ENCODE measurements at places on chromosomes 5 and 9.

DNA sequence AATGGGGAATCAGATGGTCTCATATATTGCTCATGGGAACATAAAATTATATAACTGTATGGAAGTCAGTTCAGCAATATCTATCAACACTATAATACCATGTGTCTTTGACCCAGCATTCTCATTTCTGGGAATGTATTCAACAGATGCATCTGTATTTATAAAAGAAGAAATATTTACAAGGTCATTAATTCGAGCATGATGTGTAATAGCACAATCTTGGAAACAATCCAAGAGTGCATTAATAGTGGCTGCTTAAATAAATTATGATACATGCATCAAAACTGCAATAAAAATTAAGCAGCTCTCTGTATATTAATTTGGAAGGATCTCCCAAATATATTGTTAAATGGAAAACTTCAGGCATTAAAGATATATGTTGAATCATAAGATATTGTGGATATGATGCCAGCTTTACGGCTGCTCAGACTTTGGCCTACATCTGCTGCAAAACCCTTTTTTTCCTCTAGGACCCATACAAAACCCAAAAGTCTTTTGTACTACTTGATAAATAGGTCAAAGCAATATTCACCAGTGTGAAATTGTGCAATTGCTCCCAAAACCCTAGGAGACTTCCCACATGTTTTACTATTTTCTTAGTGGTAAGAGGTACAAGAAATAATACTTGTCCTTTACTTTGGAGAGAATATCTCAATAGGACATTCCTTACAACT is 45.3 kb upstream of the ISOC1 start:
- no peak for DNase-seq

GRCh38 chr5:68246802-68247201 is 31.2 kb downstream of the PIK3R1 start:
- no peak for DNase-seq

DNA sequence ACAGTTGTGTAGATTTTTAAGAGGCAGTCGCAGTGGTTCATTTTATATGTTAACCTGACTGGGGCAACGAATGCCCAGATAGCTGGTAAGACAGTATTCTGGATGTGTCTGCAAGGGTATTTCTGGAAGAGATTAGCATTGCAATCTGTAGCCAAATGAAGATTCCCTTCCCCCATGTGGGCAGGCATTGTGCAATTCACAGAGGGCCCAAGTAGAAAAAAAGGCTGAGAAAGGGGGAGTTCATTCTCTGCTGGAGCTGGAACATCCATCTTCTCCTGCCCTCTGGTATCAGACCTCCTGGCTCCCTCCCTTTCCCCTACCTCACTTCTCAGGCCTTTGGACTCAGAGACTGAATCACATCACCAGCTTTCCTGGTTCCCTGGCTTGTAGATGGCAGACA is 70.6 kb downstream of the TENT4A start:
- DNase-seq = peak; percentile 63

GRCh38 chr5:60960591-60960990 is 15.6 kb downstream of the NDUFAF2 start:
- DNase-seq = no peak

GRCh38 chr5:141567513-141568117 is 51.2 kb downstream of the DIAPH1 start:
- peak; percentile 33 for DNase-seq

Measured in NB4 (cell line).